ENCODE measurements at places on chromosomes 6 and 20. TPM values are rescaled to one million over a fixed set of nuclear protein-coding genes. Genes with fewer than 3 reads are reported as not detected.

DNA sequence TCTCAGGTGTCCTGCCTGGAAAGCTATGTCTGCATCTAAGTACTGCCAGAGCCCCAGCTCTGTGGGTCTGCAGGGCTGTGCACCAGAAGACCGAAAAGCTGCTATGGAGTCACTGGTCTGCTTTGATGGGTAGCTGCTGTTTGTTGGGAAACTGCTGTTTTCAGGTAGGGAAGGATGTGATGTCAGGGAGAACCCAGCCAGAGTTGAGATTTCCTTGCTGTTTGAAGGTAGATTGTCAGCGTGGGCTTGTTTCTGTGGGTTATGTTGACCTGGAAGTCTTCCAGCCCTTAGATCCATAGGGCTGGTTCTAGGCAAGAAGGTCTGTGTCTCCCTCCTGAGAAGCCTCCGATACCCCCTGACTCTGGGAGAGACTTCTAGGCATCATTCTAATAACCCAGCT lies 12.2 kb upstream of the SHLD1 start:
- H3K27me3 ChIP-seq, result no peaks in the 10 kb centered on the region
- H3K27ac ChIP-seq, result no peak overlapping the region
- no peaks in the 10 kb centered on the region for H3K36me3 ChIP-seq
- no peak for DNase-seq
- no peak overlapping the region for H3K4me3 ChIP-seq

Gene STMN3
- 42.1 TPM for total RNA-seq

Gene CLPSL2
- total RNA-seq, result not detected

Gene SIGLEC1
- total RNA-seq, result 0.20 TPM

DNA sequence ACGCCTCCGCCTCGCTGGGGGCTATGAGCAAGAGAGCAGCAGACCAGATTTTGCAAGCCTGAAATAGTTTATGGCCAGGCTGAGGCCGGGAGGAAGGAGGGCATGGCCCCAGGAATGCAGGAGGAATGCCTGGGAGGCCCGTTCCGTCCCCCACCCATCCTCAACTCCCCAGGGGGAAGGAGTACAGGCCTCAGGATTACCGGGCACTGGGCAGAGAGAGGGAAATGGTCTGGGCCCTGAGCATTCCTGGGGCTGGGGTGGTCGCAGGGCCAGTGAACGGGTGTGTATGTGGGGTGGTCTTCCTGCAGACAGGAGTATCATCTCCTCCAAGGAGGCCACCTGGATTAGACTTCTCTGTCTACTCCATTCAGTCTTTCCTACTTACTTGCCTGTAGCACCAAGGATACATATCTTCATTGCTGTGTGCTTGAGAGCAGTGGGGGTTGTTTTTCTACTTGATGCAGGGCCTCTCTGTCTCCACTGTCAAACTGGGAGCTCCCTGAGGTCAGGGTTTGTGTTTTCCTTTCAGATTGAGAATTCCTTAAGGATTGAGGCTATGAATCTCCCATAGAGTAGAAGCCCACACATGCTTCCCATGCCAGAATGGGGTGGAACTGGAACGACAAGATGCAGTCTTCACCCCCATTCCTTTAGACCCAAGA lies 81.3 kb downstream of the VEGFA start:
- H3K4me3 ChIP-seq, result no peak overlapping the region
- H3K27ac ChIP-seq, result no peak overlapping the region
- no peaks in the 10 kb centered on the region for H3K27me3 ChIP-seq
- no peaks in the 10 kb centered on the region for H3K36me3 ChIP-seq
- no peak for DNase-seq

DNA sequence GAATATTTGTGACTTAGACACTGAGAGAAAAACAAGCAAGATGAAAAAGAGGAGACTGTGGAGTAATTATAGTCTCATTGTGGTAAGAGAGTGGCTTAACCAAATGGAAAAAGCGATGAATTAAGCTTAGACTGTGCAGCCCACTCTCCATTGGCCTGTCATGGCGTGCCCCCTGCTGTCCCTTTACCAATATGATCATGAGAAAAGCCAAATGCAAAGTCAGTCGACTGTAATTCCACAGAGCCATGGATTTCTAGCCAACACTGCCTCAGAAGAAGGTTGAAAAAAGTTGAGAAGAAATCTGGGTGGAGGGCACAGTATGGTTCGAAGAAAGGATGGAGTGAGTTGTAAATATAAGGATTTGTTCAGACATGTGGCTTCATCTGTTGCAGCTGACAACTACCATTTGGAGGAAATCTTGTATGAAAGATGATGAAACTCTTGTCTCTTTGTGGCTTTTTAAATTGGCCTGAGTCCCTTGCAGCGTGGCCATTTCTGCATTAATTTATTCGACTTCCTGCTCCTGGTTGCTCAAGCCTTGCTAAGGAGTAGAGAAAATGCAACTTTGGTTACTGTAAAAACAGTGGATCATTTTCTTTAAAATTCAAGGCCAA lies 251.4 kb downstream of the DOK5 start:
- no peaks in the 10 kb centered on the region for H3K36me3 ChIP-seq
- no peak for DNase-seq
- no peak overlapping the region for H3K4me3 ChIP-seq
- H3K4me1 ChIP-seq, result no peaks in the 10 kb centered on the region
- no peak overlapping the region for H3K27ac ChIP-seq
- H3K27me3 ChIP-seq, result no peaks in the 10 kb centered on the region

DNA sequence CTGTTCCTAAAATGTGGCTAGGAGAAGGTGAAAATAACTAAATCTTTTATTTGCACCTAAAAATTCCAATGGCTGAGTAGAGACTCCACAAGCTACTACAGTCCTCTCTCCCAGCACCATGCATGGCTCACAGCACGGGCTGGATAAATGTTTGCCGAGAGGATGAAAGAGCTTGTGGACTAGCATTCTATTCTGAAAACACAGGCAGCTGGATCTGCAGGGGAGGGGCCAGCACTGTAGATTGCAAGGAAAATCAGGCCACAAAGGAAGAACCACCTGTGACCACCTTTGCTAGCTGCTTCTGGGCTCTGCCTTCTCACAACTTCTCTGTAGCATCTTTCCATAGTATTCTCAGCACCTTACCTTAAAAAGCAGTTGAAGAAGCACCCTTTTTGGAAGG lies 46.6 kb downstream of the CLIC5 start:
- peaks cover 6% of the 10 kb centered on the region for H3K4me1 ChIP-seq
- DNase-seq, result no peak
- H3K27ac ChIP-seq, result no peak overlapping the region
- peaks cover 7% of the 10 kb centered on the region for H3K27me3 ChIP-seq

GRCh38 chr20:31562241-31562640 lies 42.8 kb upstream of the ID1 start:
- peaks cover 20% of the 10 kb centered on the region for H3K36me3 ChIP-seq
- H3K27me3 ChIP-seq, result no peaks in the 10 kb centered on the region
- peaks cover 23% of the 10 kb centered on the region for H3K4me1 ChIP-seq
- H3K27ac ChIP-seq, result no peak overlapping the region
- H3K4me3 ChIP-seq, result no peak overlapping the region

GRCh38 chr6:34523441-34524206 lies 32.5 kb downstream of the SPDEF start:
- H3K4me3 ChIP-seq, result no peak overlapping the region
- H3K36me3 ChIP-seq, result no peaks in the 10 kb centered on the region
- H3K27ac ChIP-seq, result no peak overlapping the region
- H3K27me3 ChIP-seq, result no peaks in the 10 kb centered on the region
- peaks cover 4% of the 10 kb centered on the region for H3K4me1 ChIP-seq

All from activated naive CD8-positive, alpha-beta T cell treated with anti-CD3 and anti-CD28 coated beads, Interleukin-2, amount 10 ng/mL, durations not matched to agents 7 days and 5 days (primary cell).